ENCODE measurements at places on chromosomes 2 and 18.

DNA sequence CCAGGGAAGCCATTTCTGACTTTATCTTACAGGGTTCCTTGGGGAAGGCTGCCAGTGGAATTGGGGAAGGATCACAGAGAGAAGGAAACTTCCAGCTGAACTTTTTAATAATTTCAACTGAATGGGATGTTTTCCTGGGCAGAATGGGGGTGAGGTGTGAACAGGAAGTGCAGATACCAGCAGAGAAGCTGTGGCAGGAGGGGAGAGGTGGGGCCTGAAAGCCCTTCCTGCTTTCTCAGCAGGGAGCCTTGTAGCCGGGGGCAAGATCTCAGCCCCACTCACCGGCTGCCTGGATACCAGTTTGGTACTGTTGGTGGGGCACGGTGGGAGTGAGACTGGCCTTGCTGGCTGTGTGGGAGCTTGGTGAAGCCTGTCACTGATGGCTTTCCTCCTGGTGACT, 170.5 kb downstream of the ZBTB7C start:
- DNase-seq, result no peak

- DNase-seq, result no peak
Observed at GRCh38 chr2:39050109-39050508, 70.7 kb downstream of the SOS1 start.

GRCh38 chr2:96503637-96504243, 1.4 kb downstream of the NEURL3 start:
- no peak for DNase-seq

- DNase-seq, result no peak
Observed at GRCh38 chr2:29281916-29282247, 166.7 kb downstream of the CLIP4 start.

GRCh38 chr2:230011617-230012016, 57.1 kb downstream of the SLC16A14 start:
- no peak for DNase-seq

Data from activated CD4-positive, alpha-beta T cell treated with anti-CD3 and anti-CD28 coated beads, Interleukin-2, Interleukin-4, amounts not matched to agents 100 ng/mL and 50 ng/mL, durations not matched to agents 16 hours and 8 hours (primary cell).